Stimulated activated CD4-positive, alpha-beta T cell treated with anti-CD3 and anti-CD28 coated beads, TNF-alpha, amount 100 ng/mL, for 48 hours (primary cell): ENCODE measurements at places on chromosomes 3 and 15.

DNA sequence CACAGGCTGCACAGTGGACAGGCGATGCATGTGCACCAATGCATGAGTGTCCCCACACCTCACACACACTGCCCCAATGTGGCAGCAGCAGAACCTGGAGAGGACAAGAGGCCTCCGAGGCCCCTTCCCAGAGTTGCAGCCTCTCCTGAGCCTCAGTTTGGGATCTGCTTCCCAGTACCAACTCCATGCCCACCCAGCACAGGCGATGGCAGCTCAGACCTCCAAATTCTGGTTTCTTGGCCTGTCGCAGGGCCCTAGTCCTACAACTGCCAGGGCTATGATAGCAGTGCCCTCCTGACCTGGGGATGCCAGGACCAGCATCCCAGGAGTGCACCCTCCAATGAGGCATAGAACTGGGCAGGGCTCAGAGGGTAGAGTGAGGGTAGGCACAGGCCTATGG lies 19.9 kb downstream of the ADAMTS7 start:
- no peak for DNase-seq

- no peak for DNase-seq
Observed at GRCh38 chr15:62553911-62554563, 389.0 kb upstream of the C2CD4B start.

DNA sequence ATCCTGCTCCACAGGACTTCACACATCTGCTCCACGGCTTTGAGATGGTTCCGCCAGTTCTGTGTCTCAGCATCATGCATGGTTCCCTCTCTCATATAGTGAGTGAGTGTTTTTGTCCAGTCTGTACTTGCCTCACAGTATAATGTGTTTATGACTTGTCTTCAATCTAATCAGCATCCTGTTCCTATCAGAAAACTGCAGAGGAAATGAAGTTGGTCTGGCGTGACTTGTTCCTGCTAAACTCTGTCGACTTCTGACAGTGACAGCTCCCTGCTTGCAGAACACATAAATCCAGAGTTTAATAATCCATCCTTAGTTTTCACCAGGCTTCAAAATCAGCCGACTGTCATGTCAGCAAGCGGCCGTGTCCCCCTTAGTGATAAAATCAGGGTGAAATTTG lies 222.3 kb downstream of the SLCO3A1 start:
- DNase-seq, result no peak

DNA sequence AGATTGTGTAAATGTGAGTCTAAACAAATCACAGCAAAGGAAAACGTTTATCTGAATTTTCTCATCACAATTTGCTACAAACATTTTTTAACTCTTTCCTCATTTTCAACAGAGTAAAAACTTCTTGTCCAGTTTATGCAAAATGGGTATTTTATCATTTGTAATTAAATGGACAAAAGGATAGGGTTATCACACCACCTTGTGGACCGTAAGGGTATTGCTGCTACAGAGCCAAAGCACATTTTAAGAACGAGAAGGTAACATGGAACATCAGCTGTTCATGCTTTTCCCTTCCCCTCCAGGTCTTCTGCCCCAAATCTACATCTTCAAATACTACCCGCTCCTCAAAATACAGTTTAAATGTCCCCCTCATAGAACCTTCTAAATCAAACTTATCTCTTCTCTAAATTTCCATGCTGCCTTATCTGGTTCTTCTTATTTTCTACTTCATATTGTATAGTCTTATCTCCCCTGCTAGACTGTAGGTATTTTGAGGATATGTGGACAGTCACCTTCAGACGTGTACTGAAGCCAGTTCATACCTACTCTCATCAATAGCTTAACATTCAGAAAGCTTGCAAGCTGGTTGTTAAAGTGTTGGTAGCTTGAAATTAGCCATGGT lies 12.8 kb upstream of the SETMAR start:
- DNase-seq, result peak; percentile 13

DNA sequence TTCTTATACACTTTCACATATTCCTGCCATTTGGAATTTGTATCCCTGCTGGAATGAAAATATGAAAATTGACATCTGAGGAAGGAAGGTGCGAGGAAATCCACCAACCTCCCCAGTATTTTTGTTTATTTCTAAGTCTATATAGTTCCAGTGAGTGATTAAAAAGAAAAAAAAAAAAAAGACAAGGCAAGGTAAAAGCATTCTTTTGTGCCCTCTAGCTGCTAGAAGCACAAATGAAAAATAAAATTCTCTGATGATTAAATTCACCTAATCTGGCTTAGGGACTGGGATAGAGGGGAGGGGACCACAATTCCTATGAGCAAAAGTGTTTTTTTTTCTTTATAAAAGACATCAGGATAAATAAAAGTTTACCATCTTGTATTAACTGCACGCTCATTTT lies 370.9 kb downstream of the NR2F2 start:
- no peak for DNase-seq

- DNase-seq, result peak; percentile 87
Observed at GRCh38 chr3:127672429-127673190, at the start of gene ABTB1. ABTB1 (plus strand) TSS chr3:127672952; CDS start chr3:127673026, 74 bp downstream.

DNA sequence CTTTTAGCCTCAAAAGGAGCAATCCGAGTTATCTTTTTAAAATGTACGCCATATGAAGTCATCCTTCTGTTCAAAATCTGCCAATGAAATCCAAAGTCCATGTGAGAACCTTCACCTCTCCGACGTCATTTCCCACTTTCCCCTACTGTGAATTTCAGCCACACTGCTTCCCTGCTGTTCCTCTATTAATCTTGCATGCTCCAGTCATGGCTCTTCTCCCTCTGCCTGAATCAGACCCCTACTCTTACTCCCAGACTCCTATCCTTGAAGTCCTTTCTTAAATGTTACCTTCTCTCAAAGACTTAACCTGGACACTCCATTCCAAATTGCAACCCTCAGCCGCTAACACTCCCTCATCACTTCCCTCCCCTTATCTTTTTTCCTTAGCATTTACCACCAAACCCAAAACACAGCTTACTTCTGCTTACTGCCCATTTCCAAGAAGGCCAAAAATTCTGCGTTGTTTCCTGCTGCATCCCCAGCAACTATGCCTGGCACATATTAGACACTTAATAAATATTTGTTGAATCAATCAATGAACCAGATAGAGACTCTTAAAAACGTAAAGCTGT lies 1.2 kb downstream of the NKIRAS1 start:
- no peak for DNase-seq

DNA sequence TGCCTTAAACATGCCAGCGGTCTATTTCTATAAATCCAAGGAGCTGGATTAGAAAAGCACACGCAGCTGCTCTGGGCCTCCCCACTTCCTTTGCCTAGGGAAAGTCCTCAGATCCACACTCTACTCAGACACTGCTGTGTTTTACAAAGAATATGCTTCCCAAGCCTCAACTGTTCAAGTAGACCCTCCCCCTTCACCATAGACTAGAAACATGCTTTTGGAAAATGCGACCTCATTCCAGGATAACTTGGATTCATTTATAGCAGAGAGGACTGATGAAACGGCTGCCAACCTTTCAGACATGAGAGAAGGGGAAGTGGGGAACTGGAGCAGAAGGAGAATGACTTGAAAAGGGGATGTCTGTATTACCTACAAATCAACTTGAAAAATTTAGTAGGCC lies 64.0 kb downstream of the P3H2 start:
- DNase-seq, result no peak

GRCh38 chr3:134064081-134064480 lies 34.4 kb upstream of the SLCO2A1 start:
- DNase-seq, result no peak

DNA sequence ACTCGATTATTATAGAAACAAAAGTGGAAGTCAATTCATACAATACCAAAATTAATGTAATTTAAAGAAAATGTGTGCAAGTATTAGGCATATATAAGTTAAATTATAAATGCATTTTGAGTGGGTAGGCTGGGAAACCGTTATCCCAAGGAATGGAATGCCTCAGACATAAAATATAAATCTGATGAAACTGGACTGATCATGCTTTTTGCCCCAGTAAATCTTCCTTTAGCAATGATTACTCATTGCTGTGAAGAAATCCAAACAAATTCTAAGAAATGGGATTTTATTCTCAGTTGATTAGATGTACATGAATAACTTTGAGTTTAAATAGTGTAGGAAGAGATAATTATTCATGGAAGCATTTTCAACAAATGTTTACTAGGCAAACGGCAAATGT lies 185.5 kb upstream of the KCNMB2 start:
- no peak for DNase-seq

GRCh38 chr3:30353711-30354467 lies 252.5 kb upstream of the TGFBR2 start:
- no peak for DNase-seq

DNA sequence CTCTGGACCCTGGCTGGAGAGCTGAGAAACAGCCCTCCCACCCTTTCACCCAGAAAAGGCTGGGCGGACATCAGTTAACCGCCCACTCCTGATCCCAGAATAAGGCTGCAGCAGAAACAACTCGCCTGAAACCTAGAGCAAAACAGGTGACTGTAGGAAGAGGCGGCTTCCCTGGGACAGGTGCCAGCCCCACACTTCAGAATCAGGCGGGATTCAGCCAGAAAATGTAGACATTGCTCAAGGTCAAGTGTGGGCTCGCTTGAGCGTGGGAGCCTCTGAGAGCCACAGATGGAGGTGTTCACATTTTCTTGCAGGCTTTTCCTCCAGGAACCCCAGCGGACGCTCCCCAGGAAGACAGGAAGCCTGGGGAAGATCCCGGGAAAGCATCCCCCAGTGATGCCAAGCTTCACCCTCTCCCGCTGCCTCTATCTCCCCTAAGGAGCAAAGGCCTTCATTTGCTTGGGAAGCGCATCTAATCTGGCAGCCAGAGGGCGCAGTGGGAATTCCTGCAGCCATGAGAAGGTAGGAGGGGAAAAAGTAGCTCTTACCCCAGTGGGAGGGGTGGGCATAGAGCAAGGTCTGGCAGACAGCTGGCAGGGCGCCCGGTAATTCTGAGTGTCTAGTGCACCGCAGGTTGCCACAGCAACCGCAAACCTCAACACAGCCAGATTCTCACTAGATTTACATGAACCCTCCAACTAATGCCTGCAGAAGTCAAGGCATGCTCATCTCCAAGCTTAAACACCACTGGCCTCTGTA lies 77.7 kb downstream of the OCA2 start:
- peak; percentile 3 for DNase-seq

DNA sequence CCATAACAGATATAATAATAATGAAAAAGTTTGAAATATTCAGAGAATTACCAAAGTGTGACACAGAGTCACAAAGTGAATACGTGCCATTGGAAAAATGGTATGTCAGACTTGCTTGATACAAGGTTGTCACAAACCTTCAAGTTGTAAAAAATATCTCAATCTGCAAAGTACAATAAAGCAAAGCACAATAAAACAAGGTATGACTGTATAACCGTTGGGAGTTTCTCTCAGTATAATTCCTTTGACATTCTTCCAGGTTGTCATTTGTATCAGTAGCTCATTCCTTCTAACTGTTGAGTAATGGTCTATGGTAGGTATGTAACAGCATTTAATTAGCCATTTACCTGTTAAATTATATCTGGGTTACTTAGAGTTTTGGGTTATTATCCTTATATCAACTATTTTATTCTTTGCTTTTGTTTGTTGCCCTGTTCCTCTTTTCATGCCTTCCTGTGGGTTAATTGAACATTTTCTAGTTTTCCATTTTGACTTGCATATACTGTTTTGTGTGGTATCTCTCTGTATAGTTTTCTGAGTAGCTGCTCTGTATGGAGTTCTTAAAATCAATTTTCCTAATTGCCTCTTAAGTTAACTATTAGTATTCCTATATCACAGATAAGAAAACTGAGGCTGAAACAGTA lies 112.5 kb downstream of the SUCNR1 start:
- no peak for DNase-seq

GRCh38 chr3:153590051-153590450 lies 428.0 kb downstream of the RAP2B start:
- DNase-seq, result no peak

DNA sequence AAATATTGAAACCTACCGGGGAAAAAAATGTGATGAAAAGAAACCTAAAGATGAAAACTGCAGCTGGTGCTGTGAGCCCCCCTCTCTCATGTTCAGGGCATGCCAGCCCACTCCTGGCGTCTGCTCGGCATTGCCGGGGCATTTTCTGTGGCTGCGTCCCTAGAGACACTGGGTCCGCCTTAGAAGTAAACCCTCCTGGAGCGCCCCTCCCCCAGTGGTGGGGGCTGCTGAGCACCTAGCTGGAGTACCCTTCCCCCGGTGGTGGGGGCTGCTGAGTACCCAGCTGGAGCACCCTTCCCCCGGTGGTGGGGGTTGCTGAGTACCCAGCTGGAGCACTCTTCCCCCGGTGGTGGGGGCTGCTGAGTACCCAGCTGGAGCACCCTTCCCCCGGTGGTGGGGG lies 24.5 kb upstream of the GABRA5 start:
- no peak for DNase-seq

DNA sequence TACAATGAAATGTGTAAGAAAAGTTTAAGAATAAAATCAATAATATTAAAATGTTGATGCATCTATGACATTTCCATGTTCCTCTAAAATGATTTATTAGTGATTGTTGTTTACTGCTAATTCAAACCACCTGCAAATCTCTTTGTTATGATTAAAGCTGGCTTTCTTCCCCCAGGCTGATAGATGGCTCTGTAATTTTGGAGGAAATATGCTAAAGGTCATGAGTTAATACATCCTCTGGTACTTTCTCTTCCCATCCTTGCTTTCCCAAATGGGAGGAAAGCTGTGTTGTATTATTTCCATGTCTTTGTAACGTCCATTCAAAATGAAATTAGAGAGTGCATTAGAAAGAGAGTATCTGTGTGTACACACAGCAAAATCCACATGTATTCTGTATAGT lies 139.5 kb upstream of the TMCO5A start:
- no peak for DNase-seq

GRCh38 chr15:34721802-34722438 lies 32.9 kb downstream of the GJD2 start:
- no peak for DNase-seq

DNA sequence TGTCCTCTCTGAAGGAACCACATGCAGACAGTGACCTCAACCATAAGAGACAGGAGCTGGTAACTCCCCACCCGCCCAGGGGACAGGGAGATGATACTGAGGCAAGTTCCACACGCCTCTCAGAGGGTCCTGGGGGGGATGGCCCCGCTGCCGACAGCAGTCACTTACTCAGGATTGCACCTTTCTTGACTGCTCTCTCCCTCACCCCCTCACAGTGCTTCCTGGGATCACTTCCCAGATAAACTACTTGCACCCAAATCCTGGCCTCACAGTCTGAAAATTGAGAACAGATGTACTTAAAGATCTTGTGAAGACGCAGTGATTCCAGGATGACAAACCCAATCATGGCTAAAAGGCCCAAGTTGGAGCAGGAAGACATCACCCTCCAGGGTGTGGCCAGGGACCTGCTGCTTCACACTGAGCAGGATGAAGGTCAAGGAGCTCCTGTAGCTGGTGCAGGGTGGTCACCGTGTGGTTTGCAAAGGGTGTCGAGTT lies 207.6 kb downstream of the ADAMTS17 start:
- no peak for DNase-seq

- no peak for DNase-seq
Observed at GRCh38 chr3:5891711-5892110, 704.2 kb downstream of the EDEM1 start.

- no peak for DNase-seq
Observed at GRCh38 chr3:132405609-132406299, 11.5 kb upstream of the DNAJC13 start.

- DNase-seq, result no peak
Observed at GRCh38 chr3:58084166-58084565, 75.9 kb downstream of the FLNB start.

GRCh38 chr3:34783876-34784275 lies 855.4 kb upstream of the ARPP21 start:
- DNase-seq, result no peak
